Activated CD8-positive, alpha-beta T cell treated with anti-CD3 and anti-CD28 coated beads, Interleukin-2, amount 10 ng/mL, durations not matched to agents 7 days and 5 days (primary cell): ENCODE measurements at places on chromosomes 16 and 17.

GRCh38 chr16:88775825-88776224, 9.2 kb downstream of the PIEZO1 start:
- peaks cover 33% of the 10 kb centered on the region for H3K4me1 ChIP-seq
- H3K4me3 ChIP-seq, result no peak overlapping the region
- no peak for DNase-seq

DNA sequence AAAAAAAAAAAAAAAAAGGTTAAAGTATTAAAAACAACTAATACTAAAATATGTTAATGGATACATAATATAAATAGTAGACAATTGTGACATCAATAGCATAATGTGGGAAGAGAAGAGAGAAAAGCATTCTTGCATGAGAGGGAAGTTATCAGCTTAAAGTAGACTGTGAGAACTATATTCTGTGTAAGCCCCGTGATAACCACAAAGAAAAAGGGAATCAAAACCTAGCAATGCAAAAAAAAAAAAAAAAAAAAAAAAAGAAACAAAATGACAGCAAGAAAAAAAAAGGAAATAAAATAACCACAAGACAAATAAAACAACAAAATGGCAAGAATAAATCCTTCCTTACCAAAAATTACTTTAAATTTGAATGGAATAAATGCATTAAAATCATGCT, 39.8 kb upstream of the MYLK3 start:
- peaks cover 19% of the 10 kb centered on the region for H3K4me1 ChIP-seq
- no peak overlapping the region for H3K27ac ChIP-seq
- H3K36me3 ChIP-seq, result peaks cover 5% of the 10 kb centered on the region
- H3K4me3 ChIP-seq, result no peak overlapping the region
- no peak for DNase-seq

- no peak overlapping the region for H3K27ac ChIP-seq
- H3K4me1 ChIP-seq, result peaks cover 7% of the 10 kb centered on the region
- no peaks in the 10 kb centered on the region for H3K36me3 ChIP-seq
- H3K27me3 ChIP-seq, result peaks cover 16% of the 10 kb centered on the region
- H3K4me3 ChIP-seq, result no peak overlapping the region
- no peak for DNase-seq
Measured at GRCh38 chr17:35784895-35785294, 10.5 kb downstream of the MMP28 start.

DNA sequence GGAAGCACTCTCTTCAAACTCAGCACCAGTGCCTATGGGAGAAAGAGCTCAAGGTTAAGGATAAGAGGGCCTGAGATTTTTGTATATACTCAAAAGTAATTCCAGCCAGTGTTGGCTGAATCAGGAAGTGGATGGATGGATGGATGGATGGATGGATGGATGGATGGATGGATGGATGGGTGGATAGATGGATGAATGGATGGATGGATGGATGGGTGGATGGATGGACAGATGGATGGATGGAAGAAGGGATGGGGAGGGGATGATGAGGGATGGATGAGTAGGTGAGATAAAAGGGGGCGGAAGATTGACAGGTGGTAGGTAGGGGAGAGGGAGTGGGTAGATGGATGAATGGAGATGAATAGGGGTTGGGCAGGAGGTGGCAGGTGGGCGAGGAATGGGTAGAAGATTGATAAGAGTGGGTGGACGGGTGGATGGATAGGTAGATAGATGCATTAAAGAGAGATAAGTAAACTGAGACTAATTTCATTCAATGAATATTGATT, 4.1 kb downstream of the CX3CL1 start:
- H3K27me3 ChIP-seq, result no peaks in the 10 kb centered on the region
- no peak overlapping the region for H3K27ac ChIP-seq
- H3K4me3 ChIP-seq, result no peak overlapping the region
- no peak for DNase-seq
- no peaks in the 10 kb centered on the region for H3K36me3 ChIP-seq
- H3K4me1 ChIP-seq, result peaks cover 16% of the 10 kb centered on the region

GRCh38 chr17:60305141-60305540, 86.8 kb downstream of the USP32 start:
- no peak overlapping the region for H3K27ac ChIP-seq
- H3K4me1 ChIP-seq, result peaks cover 18% of the 10 kb centered on the region
- H3K4me3 ChIP-seq, result no peak overlapping the region
- DNase-seq, result peak; percentile 40

DNA sequence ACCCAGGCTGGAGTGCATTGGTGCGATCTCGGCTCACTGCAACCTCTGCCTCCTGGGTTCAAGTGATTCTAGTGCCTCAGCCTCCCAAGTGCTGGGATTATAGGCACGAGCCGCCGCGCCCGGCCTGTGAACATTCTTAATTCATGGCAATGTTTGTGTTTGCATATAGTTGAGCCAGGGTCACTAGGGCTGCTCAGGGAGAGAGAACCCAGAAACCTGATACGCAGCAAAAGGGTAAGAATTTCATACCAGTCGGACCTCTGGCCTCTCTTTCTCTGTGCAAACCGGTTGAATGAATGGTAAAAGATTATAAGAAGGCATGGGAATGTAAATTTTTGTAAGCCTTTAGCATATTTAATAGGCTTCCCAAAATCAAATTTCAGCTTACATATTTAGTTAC, 6.9 kb upstream of the TMEM98 start:
- no peak overlapping the region for H3K27ac ChIP-seq
- no peak for DNase-seq
